ENCODE measurements at places on chromosomes 4 and X. TPM values are rescaled to one million over a fixed set of nuclear protein-coding genes. Genes with fewer than 3 reads are reported as not detected.

- no peak for DNase-seq
These were observed 36.7 kb downstream of the DIAPH2 start for GRCh38 chrX:96721354-96721753.

DNA sequence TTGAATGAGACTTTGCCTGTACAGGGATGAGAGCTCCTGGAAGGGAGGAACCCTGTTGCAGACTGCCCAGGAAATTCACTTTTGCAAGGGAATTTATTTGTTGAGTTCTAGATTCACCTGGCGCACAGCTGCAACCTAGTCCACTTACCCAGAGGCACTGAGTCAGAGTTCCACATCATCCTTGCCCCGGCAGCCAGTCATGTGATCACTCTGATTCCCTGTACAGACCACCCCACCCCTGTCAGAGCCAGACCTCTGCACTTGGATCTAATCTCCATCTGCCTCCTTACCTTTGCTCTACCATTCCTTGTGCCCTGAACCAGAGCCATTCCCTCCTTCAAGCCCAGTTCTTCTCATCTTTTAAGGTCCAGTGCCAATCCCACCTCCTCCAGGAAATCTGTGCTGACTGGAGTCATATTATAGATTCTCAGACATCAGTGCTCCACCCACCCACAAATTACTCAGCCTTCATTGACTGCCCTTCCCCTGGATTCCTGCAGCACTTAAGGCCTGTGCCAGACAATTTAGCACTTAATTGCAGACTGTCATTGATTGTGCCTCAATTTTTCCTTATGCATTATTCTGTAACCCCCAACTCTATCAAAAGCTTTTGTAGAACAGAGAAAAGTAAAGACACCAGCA is 84.1 kb upstream of the MAGEA4 start:
- DNase-seq = no peak

DNA sequence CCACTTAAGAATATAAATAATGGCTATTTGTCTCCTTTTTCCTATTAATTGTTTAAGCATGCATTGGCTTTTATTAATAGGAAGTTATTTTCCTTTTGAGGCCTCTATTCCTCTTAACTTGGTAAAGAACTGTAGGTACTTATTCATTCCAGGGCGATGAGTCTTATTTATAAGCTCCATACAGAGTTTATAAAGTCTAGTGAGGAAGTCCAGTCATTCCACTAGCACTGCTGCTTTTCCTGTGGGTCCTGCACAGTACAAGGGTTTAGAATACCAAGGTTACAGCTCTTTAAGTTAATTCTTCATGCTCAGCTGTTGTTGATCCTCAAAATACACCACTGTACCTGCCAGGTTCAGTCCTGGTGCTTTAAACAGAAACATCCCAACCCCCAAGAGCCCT is 28.5 kb upstream of the WNK3 start:
- DNase-seq = no peak

Gene ZCCHC18
- total RNA-seq = 0.55 TPM

Data from mucosa of descending colon (tissue), 3 donors.